ENCODE measurements at places on chromosomes 12 and 14. TPM values are rescaled to one million over a fixed set of nuclear protein-coding genes. Genes with fewer than 3 reads are reported as not detected.

GRCh38 chr14:105166571-105167302, 1.8 kb downstream of the JAG2 start:
- DNase-seq, result no peak

The NAV3 gene
- polyA plus RNA-seq, result 0.47 TPM

The ZDHHC22 gene
- polyA plus RNA-seq, result 0.04 TPM

DNA sequence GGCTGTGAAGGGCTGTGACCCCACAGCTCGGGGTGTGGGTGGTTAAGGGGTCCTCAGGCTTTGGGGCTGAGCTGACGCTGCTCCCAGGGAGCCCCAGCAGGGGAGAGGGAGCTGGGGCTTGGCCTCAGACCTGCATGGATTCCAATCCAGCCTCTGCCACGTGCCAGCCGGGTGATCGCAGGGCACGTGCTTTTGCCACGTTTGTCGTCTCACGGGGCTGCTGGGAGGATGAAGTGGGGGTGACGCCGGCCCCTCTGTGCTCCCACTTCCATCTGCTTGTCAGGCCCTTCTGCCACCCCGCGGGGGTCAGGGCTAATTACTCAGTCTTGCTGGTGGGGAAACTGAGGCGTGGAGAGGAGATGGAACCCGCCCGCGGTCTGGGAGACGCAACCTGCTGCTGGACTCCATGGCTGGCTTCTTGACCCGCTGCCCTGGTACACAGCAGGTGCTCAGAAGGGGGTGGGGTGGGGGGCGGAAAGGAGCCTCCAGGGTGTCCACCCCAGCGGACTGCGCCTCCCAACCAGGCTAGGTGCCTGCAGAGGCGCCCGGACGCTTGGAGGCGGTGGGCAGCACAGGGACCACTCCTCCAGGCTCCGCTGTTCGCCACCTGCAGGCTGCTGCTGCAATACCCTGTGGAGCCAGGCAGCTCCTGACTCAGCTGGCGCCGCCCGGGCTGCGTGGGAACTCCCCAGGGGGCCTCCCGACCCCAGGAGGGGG, 36.4 kb upstream of the PRIMA1 start:
- DNase-seq, result no peak

DNA sequence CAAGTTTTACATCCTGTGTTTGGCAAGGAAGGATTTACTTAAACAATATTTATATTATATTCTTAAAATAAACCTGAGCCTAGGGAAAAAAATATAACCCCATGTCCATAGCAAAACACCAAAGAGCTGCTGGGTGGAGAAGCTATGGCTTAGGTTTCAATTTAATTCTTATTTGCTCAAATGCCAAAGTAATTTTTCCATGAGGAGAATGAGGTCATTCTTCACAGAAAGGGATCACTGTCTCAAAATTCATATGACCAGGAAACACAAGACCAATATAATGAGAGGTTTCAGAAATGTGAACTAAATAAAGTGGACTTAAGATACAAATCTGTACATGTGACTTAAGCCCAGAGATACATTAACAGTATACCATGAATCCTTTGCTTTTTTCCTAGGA, 195.0 kb downstream of the PHLDA1 start:
- no peak for DNase-seq

The CIROP gene
- 0.03 TPM for polyA plus RNA-seq

GRCh38 chr14:96231056-96231455, 25.0 kb upstream of the BDKRB1 start:
- DNase-seq, result no peak

DNA sequence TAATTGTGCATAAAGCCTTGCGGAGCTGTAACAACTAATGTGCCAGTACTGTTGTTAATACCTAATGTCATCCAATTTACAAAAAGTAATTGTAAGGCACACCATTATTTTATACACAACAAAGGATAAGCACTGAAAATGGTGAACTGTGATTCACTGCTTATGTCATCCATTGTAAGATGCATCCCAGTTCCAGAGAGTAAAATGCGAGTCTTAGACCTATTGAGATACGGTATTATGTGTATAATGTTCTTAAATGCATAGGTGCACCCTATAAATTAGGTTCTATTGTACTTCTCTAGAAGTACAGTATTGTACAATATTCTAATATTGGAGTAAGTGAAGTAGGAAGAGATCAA, 406 bp downstream of the PARP2 start:
- DNase-seq, result no peak

DNA sequence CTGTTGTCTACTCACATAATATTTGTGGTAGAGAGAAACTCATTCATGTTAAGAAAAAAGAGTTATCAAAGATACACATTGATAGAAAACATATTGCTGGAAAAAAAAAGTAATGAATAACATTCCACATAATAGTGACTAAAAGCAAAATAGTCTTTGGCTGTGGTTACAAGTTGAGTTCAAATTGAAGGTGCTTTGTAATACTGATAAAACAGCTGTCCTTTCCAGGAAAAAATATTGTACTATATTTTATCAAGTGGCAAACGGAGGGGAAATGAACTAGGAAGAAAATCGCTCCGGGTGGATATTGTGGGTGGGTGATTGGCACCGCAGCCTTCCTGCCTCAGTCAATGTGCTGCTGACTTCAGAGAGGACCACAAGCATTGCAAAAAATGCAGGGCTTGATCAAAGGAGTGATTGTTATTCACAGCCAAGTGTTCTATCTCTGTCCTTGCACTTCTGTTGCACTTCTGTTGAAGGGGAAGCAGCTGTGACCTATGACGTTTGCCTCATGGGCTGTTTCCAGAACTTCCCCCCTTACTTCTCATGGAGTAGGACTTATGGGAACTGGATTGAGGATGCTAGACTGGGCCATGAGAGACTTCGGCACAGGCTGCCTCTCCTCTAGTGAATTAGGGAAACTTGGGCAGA, 114.4 kb downstream of the VRK1 start:
- no peak for DNase-seq

DNA sequence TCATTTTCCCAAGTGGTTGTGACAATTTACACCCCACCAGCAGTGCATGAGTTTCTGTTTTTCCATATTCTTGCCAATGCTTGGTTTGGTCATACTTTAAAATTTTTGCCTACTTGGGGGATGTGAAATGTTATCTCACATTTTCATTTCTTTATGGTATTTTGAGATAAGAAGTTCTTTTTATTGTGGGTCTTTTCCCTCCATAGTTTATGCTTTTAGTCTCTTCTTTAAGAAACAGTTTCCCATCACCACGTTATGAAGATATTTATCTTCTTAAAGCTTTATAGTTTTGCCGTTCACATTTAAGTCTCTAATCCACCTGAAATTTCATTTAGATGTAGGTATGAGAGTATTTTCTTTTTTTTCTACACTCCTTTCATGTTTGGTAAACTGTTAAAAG, 95.7 kb downstream of the PPM1A start:
- no peak for DNase-seq

The FSCB gene
- not detected for polyA plus RNA-seq

The CFAP251 gene
- polyA plus RNA-seq, result 0.39 TPM

The NKX2-1 gene
- polyA plus RNA-seq, result not detected

The LMNTD1 gene
- not detected for polyA plus RNA-seq

The VRK1 gene
- 4.3 TPM for polyA plus RNA-seq

DNA sequence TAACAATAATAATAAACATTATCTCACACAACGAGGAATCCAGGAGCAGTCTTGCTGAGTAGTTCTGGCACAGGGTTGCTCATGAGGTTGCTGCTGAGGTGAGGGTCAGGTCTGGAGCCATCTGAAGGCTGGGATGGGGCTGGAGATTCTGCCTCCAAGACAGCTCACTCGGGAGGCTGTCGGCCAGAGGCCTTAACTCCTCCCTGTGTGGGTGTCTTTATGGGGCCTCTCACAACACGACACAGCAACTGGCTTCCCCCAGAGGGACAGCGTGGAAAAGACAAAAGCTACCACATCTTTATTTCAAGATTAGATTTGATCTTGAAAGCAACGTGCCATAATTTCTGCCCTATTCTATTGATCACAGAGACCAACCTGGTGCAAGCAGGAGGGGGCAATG, 7.2 kb upstream of the CD4 start:
- DNase-seq, result no peak

DNA sequence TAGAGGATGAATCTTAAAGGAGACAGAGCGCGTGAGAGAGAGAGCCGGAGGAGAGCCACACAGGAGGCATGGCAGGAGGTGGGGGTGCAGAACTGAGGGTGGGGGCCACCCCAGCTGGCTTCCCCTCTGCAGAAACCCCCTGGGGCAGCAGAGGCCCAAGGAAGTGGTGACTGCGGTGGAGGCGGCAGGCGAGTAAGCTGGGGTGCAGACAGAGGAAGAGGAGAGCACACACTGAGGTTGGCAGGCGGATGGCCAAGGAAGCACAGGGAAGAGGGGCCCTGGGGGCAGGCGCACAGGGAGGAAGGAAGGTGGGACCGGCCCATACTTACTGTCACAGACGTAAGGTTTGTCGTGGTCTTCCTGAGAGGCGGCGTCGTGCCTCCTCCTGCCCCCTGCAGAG, 179.8 kb downstream of the DPF3 start:
- no peak for DNase-seq

The AKAP3 gene
- 8.4 TPM for polyA plus RNA-seq

- DNase-seq, result no peak
These were observed 46.8 kb downstream of the TMEM30B start for GRCh38 chr14:61234215-61234916.

- DNase-seq, result no peak
These were observed 23.1 kb downstream of the ADCY6 start for GRCh38 chr12:48765753-48766162.

DNA sequence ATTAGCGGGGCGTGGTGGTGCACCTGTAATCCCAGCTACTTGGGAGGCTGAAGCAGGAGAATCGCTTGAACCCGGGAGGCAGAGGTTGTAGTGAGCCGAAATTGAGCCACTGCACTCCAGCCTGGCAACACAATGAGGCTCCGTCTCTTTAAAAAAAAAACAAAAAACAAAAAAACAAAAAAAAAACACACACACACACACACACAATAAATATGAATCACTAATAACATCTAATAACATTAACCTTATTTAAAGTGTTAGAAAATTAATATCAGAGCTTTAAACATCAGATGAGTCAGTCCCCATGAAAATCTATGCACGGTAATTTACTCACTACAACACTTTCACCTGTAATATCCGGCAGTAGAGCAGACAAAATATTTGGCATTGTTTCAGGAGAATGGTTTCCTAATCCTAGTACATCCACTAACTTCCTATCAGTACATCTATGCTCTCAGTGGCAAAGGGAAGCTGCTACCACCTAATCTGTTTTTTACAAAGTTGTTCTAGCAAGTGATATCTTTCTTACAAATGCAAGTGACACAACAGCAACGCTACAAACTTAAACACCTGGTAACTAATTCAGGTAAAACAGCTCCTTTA, 36.2 kb downstream of the MED13L start:
- DNase-seq, result no peak

The PLA2G1B gene
- not detected for polyA plus RNA-seq

The CHPT1 gene
- 38.9 TPM for polyA plus RNA-seq

The PCED1B gene
- 0.18 TPM for polyA plus RNA-seq
